ENCODE measurements at places on chromosomes 4 and X. TPM values are rescaled to one million over a fixed set of nuclear protein-coding genes. Genes with fewer than 3 reads are reported as not detected.

- no peaks in the 10 kb centered on the region for H3K36me3 ChIP-seq
- no peak overlapping the region for H3K27ac ChIP-seq
- no peak overlapping the region for H3K4me3 ChIP-seq
- no peak for DNase-seq
- no peaks in the 10 kb centered on the region for H3K27me3 ChIP-seq
Measured at GRCh38 chrX:287670-288069, 6.5 kb downstream of the PLCXD1 start.

DNA sequence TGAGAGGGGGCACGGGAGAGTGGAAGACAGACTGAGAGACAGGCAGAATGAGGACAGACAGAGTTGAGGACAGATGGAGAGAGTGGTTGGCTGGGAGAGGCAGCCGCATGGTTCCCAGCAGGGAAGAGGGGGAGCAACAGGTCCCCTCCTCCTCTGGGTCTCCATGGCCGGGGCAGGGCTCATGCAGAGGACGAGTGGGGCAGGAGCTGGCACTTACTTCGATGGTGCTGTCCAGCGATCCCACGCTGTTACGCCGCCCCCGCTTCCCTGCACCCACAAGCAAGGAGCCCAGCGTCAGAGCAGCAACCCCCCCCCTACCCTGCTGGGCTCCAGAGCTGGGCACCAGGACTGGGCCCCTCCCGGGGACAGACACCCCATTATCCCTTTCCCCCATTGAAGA, 10.6 kb upstream of the KDM5C start:
- H3K27ac ChIP-seq, result no peak overlapping the region
- no peak overlapping the region for H3K4me3 ChIP-seq
- no peaks in the 10 kb centered on the region for H3K36me3 ChIP-seq
- DNase-seq, result no peak
- H3K4me1 ChIP-seq, result no peaks in the 10 kb centered on the region

- no peak overlapping the region for H3K27ac ChIP-seq
- H3K27me3 ChIP-seq, result no peaks in the 10 kb centered on the region
- H3K36me3 ChIP-seq, result no peaks in the 10 kb centered on the region
- no peak for DNase-seq
- no peak overlapping the region for H3K4me3 ChIP-seq
Measured at GRCh38 chr4:126777649-126778048, 855.1 kb upstream of the INTU start.

DNA sequence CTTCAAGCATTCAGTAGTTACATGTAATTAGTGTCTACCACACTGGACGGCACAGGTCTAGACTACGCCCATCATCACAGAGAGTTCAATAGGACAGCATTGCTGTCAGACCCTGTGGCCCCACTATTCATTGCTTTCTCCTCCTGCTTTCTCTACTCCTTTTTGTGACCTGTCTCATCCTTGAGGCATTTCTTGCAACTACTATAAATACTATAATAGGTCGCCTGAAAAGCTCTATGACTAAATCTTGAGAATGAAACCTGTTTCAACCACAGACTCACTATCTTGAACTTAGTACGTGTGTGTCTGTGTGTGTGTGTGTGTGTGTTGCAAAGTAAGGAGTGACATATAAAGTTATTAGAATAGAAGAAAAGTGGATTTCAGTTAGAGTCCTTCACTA, 252.9 kb upstream of the KLF3 start:
- H3K4me1 ChIP-seq, result no peaks in the 10 kb centered on the region
- DNase-seq, result no peak
- H3K36me3 ChIP-seq, result no peaks in the 10 kb centered on the region
- no peak overlapping the region for H3K4me3 ChIP-seq
- H3K27me3 ChIP-seq, result no peaks in the 10 kb centered on the region

The ASB12 gene
- total RNA-seq, result not detected

- no peak for DNase-seq
- H3K27ac ChIP-seq, result no peak overlapping the region
- H3K4me1 ChIP-seq, result no peaks in the 10 kb centered on the region
- H3K27me3 ChIP-seq, result no peaks in the 10 kb centered on the region
- no peaks in the 10 kb centered on the region for H3K36me3 ChIP-seq
Measured at GRCh38 chr4:48409203-48409602, 67.9 kb downstream of the SLAIN2 start.

DNA sequence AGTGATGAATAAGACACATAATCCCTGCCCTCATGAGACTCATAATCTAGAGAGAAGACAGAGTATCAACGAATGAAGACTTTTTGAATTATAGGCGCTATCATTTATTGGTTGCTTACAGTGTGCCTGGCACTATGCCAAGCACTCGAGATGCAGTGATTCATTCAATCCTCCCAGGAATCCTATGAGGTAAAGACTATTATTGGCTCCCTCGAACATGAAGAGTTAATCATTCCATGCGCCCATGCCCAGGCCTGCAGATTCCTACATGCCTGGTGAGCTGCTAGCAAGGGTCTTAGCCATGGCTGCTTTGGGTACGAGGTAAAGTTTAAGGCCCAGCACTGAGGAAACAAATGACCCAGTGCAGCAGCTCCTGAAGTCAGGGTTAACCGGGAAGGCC, 47.0 kb downstream of the TEX13B start:
- H3K27me3 ChIP-seq, result no peaks in the 10 kb centered on the region
- no peak overlapping the region for H3K27ac ChIP-seq
- no peak overlapping the region for H3K4me3 ChIP-seq
- no peaks in the 10 kb centered on the region for H3K36me3 ChIP-seq

DNA sequence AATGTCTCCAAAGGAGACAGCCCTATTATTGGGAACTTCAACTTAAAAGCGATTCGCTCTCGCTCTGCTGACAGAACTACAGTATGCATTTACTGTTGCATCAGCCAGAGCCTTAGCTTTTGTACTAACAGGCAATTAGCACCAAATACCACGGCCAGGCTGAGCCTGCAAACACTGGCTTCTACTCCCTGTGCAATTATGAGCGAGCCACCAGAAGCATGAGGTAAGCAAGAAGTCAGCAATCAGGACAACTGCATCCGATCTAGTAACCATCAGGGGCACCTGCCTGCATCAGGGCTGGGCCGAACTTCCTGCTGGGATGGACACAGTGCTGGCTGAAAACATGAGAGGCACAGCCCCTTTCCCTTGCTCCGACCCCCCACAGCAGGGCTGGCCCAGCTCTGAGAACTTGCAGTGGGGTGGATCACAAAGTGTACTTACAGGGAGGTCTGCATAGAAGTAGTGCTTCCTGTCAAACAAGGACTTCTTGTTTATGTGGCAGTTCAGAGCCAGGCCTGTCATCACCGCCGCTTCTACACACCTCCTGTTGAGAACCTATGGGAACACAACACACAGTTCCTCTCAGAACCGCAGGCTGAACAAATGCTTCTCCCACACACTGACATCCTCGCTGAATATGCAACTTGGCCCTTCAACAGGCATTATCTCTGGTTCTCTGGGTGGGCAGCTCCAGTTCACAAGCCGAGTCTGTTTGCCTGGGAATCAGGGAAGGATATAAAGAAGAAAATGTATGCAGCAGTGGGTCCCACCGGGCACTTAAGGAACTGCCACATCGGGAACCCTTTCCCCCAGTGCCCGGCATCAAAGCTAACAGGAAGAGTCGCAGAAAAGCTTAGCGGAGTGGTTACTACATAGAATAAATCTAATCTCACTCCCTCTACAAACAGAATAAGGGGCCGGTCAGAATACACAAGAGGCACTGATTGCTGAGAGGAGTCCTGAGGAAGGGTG, 41.5 kb downstream of the GATB start:
- no peaks in the 10 kb centered on the region for H3K36me3 ChIP-seq
